ENCODE measurements at places on chromosomes 16 and 17.

- DNase-seq: no peak
Measured at GRCh38 chr16:77234611-77235010, 35.4 kb downstream of the SYCE1L start.

DNA sequence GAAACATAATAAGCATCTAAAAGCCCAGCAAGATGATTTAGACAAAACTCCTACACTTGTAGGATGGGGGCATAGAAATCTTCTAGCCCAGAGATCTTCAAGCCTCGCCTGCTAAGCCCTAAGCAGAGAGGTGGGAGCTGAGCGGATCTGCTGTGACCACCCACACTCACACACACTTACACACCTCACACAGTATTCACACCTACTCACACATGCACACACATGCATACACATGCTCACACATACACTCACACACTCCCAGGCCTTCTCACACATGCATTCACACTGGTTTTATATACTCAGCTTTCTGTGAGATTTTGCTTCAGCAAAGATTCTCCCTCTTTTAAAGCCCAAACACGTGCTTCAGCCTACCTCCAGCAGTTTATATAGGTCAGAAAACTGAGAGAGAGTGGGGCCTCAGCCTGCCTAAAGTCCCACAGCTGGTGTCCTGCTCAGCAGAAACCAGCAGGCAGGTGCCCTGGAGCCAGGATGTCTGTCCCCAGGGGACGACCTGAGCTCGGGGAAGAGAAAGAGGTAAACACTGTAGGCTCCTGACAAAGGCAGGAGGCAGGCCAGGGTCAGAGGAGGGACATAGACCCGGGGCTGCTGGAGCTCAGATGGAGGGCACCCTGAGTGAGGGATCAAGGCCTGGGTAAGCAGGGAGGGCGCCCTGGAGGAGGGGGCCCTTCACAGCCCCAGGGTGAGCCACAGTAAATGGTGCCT is 12.0 kb upstream of the KRT19 start:
- DNase-seq: no peak

- no peak for DNase-seq
Measured at GRCh38 chr17:71942626-71943025, 178.2 kb upstream of the SOX9 start.

- peak; percentile 96 for DNase-seq
Measured at GRCh38 chr17:7915611-7916384, at the start of gene RNF227. TSS of gene RNF227 (minus strand) at chr17:7916289. CDS start at chr17:7916195, 94 bp downstream.

DNA sequence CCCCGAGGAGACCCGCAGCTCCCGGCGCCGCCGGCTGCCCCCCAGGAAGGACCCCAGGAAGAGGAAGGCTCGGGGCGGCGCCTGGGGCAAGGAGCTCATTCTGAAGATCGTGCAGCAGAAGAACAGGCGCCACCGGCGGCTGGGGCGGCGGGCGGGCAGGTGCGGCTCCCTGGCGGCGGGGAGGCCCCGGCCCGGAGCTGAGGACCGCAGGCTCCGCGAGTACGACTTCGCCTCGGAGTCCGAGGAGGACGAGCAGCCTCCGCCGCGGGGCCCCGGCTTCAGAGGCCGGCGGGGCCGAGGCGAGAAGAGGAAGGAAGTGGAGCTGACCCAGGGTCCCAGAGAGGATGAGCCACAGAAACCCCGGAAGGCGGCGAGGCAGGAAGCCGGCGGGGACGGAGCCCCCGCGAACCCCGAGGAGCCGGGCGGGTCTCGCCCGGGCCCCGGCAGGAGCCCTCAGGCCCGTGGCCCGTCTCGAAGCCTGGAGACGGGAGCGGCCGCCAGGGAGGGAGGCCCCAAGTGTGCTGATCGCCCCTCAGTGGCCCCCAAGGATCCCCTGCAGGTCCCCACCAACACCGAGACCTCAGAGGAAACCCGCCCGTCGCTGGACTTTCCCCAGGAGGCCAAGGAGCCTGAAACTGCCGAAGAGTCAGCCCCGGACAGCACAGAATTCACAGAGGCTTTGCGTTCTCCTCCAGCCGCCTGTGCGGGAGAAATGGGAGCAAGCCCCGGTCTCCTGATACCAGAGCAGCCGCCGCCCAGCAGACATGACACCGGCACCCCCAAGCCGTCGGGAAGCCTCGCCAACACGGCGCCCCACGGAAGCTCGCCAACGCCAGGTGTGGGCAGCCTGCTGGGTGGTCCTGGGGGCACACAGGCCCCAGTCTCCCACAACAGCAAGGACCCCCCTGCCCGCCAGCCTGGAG is 22.3 kb upstream of the ZFPM1 start:
- DNase-seq: no peak

DNA sequence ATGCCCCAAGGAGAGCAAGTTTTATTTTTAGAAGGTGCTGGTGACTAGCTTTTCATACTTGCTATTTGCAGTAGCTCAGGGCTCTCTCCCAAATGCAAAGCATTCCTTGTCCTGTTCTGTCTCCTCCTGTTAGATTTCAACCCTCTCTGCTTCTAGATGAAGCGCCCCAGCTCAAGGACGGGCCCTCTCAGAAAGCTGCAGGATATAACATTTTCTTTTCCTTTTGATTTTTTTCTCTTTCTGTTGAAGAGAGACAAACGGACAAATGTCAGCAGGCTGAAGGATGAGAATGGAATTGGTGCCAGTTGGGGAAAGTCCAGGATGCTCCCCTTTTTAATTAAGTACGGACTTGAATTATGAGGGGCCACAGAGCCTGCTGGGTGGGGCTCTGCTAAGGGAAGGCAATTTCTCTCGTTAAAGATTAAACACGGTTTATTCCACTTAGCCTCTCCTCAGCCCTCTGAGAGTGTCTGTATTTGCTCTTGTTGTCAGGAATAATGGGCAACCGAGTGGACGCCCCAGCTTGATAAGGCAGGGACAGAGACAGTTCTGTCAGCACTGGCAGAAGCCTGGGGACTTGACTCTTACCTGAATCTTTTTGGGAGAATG is 6.2 kb upstream of the ETV4 start:
- DNase-seq: no peak

DNA sequence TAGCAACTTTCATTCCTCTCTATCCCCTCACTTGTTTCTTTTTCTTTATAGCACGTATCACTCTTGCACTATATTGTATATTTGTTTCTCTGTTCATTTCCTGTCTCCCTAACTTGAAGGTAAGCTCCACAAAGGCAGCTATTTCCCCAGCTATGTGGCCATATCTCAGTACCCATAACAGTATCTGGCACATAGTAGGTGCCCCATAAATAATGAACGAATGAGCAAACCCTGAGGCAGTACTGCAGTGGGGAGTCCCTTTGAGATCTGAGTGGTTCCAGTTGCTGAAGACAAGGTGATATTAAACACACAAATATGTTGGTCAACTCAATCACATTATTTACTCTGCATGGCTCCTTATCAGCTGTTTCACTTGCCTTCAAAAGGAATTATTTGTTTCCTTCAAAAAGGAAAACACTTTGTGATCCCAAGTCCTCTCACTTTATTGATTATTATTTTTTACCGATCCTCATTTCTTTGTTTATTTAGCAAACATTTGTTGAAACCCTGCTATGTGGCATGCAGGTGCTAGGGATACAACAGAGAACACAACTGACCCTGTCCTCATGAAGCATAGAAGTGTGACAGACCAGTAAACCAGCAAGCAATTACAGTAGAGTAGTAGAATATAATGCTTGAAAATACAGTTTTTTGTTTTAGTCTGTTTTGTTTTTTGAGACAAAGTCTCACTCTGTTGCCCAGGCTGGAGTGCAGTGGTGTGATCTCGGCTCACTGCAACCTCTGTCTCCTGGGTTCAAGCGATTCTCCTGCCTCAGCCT is 5.7 kb upstream of the ADAP2 start:
- DNase-seq: no peak

DNA sequence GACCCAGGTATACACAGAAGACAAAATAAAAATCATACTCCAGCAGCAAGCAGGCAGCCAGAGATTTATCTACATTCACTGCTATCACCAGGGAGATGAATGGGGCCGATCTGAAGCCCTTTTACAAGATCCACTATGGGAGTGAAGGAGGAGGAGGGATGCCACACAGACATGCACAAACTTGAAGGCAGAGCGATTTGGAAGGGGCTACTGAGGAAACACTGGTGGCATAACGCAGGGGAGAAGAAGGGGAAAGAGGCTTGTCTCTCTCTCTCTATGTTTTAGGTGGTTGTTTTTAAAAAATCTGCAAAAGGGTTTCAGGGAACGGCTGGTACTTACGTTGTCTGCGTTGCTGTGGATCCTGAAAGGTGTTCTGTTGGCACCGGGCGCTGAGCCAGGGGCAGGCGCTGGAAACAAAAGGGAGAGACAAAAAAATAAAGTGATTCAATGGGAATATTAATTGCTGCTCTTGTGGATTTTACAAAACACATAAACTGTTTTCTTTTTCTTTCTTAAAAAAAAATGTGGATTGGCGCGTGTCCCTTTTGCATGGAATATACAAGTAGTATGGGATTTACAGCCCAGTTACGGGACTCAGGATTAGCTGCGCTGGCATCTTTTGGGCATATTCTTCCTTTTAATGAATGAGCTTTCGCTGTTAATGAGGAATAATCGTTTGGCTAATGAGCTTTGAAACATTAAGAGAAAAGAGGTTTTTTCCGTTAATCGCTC is 255.3 kb upstream of the PMFBP1 start:
- no peak for DNase-seq

GRCh38 chr17:17082878-17083277 is 40.6 kb downstream of the MPRIP start:
- DNase-seq: no peak

GRCh38 chr17:44972953-44973352 is 4.8 kb upstream of the C1QL1 start:
- no peak for DNase-seq

GRCh38 chr16:75282466-75283281 is 31.2 kb upstream of the BCAR1 start:
- no peak for DNase-seq

GRCh38 chr16:29922326-29922725 is 3.7 kb downstream of the KCTD13 start:
- no peak for DNase-seq

DNA sequence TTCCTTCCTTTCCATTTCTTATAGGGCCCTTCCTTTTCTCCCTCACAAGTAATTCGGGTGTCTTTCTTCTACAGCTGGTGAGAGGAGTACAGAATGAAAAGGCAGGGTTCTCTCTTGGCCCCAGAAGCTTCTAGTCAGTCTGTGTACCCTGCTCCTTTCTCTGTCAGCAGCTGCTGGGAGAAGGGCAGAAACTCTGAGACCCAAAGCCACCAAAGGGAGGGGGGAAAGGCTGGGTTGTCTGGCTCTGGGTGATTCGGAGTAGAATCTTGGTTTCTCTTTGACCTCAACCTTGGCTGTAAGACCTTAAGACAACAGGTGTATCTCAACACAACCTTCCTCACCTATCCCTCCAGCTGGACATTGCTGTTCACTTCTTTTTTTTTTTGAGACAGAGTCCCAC is 3.3 kb upstream of the NR1D1 start:
- no peak for DNase-seq

GRCh38 chr17:61118871-61119270 is 280.8 kb upstream of the TBX2 start:
- DNase-seq: no peak

GRCh38 chr17:40883031-40883430 is 2.0 kb downstream of the KRT20 start:
- DNase-seq: no peak

- no peak for DNase-seq
Measured at GRCh38 chr17:42056635-42057034, 6.2 kb upstream of the C17orf113 start.

- DNase-seq: no peak
Measured at GRCh38 chr17:59616253-59616920, 3.3 kb upstream of the CLTC start.

DNA sequence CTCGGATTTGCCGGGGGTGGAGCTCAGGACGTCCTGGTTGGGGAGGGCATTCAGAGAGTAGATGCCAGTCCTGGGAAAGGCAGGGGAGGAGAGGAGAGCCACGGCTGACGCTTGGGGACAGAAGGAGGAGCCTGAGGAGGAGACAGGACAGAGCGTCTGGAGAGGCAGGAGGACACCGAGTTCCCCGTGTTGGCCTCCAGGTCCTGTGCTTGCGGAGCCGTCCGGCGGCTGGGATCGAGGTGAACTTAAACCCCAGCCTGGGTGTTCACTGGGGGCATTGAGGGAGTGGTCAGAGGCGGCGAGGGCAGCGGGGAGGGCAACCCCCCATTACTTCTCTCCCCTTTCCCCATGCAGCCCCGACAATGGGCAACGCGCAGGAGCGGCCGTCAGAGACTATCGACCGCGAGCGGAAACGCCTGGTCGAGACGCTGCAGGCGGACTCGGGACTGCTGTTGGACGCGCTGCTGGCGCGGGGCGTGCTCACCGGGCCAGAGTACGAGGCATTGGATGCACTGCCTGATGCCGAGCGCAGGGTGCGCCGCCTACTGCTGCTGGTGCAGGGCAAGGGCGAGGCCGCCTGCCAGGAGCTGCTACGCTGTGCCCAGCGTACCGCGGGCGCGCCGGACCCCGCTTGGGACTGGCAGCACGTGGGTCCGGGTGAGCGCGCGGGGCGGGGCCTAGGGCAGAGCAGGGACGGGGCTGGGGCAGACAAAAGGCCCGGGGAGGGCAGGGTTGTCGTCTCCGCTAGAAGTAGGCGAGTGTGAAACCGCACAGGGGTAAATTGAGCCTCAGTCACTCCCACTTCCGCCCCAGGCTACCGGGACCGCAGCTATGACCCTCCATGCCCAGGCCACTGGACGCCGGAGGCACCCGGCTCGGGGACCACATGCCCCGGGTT is 3.7 kb downstream of the NOL3 start:
- peak; percentile 90 for DNase-seq
